ENCODE measurements at places on chromosomes 7 and 10. TPM values are rescaled to one million over a fixed set of nuclear protein-coding genes. Genes with fewer than 3 reads are reported as not detected.
A peak's percentile ranks its signal among the peaks of the same experiment; 100 is the strongest.

GRCh38 chr10:91974960-91975359, 51.4 kb downstream of the BTAF1 start:
- peak; percentile 44 for DNase-seq

DNA sequence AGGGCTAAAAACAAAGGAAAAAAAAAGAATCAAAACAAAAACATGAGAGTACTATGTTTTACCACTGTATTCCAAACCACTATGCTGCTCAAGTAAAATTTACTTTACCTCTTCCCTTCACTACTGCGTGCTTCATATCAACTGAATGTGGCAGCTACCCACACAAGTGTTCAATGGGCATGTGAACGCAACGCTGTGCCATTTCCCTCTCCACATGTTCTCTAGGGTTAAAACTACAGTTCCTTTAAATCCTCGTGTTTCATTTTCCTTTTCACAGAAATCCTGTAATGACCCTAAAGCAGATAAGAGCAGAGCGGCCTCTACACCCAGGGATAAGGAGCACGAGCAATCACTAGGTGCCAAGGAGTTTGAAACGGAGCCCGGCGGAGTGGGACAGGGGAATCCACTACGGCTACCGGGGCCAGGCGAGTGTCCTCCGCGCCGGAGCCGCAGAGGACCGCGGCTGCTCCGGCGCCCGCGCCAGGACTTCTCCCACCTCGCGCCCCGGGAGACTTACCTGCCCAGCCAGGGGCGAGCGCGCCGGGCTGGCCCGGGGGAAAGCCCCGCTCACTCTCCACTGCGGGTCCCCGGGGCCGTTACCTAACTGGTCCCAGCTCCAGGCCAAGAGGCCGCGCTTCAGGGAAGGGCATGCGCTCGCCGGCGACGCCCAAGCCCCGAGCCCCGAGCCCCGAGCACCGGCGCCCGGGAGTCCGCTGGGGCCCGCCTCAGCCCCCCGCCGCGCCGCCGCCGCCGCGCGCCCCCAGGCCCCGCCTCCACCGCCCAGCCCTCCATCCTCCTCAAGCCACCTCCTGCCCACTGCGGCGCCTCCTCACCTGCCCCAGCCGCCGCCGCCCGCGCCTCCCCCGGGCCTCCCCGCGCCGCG, 711 bp downstream of the NAMPT start:
- DNase-seq, result peak; percentile 51

DNA sequence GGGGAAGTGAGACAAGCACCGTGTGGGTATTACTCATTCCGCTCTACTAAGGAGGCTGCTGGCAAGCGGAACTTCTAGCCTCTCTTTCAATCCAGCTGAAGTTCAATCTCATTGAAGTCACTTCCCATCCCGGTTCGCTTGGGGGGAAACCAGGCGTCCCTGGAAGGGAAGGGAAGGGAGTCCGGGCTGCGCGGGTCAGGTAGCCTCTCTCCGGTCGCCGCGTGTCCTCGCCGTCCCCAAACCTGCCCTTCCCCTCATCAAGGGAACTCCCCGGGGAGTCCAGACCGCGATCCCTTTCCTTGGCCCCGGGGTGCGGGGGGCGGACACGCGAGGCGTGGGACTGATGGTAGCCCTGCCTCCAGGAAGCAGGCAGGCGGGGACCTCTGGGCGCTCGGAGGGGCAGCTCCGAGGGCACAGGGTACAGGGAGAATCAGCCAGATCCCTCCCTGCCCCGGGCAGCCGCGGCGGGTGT, 598 bp upstream of the ZEB1 start:
- DNase-seq, result peak; percentile 81

- DNase-seq, result no peak
Measured at GRCh38 chr10:22049635-22050034, 46.1 kb upstream of the DNAJC1 start.

- no peak for DNase-seq
Measured at GRCh38 chr10:4201866-4202825, 417.1 kb upstream of the KLF6 start.

- peak; percentile 49 for DNase-seq
Measured at GRCh38 chr10:96638696-96639095, 51.9 kb upstream of the TM9SF3 start.

GRCh38 chr7:42692621-42693020, 219.2 kb downstream of the C7orf25 start:
- DNase-seq, result no peak

GRCh38 chr7:154578336-154578735, 424.6 kb downstream of the PAXIP1 start:
- DNase-seq, result no peak

GRCh38 chr10:103153302-103154197, 39.5 kb downstream of the NT5C2 start:
- DNase-seq, result no peak

- DNase-seq, result no peak
Measured at GRCh38 chr7:5686131-5686530, 95.3 kb downstream of the RNF216 start.

DNA sequence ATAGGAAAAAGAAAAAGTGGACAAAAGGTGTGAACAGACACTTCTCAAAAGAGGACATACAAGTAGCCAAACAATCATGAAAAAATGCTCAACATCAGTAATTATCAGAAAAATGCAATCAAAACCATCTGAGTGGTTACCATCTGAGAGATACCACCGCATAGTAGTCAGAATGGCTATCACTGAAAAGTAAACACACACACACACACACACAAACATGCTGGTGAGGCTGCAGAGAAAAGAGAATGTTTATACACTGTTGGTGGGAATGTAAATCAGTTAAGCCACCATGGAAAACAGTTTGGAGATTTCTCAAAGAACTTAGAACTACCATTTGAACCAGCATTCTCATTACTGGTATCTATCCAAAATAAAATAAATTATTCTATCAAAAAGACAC, 145.7 kb downstream of the CYP26A1 start:
- no peak for DNase-seq

- no peak for DNase-seq
Measured at GRCh38 chr10:69709366-69709941, 79.4 kb downstream of the FAM241B start.

INHBA gene
- total RNA-seq, result 71.5 TPM

OPN4 gene
- total RNA-seq, result not detected

SH2D4B gene
- total RNA-seq, result not detected

STRIP2 gene
- 13.0 TPM for total RNA-seq

Data from mammary epithelial cell (primary cell).